Activated CD8-positive, alpha-beta memory T cell treated with anti-CD3 and anti-CD28 coated beads, Interleukin-2, amount 10 ng/mL, durations not matched to agents 7 days and 5 days (primary cell): ENCODE measurements at places on chromosomes 7 and 10. TPM values are rescaled to one million over a fixed set of nuclear protein-coding genes. Genes with fewer than 3 reads are reported as not detected.

The EGFR gene
- not detected for total RNA-seq

The ADRB1 gene
- total RNA-seq: 2.8 TPM

The ZNF862 gene
- total RNA-seq: 23.1 TPM

The CRPPA gene
- 1.2 TPM for total RNA-seq

The AKR1C8 gene
- 0.14 TPM for total RNA-seq

The CYP3A7 gene
- total RNA-seq: not detected

The ANKRD2 gene
- total RNA-seq: 0.26 TPM

The CREM gene
- 192 TPM for total RNA-seq

The CAMK2B gene
- total RNA-seq: 0.63 TPM

The SLC25A40 gene
- 48.7 TPM for total RNA-seq

The ZNF727 gene
- not detected for total RNA-seq

The CNOT4 gene
- 21.1 TPM for total RNA-seq
